NCI-H1092 (cell line): ENCODE measurements at places on chromosomes 6 and 20.

GRCh38 chr6:90976341-90976740, 389.5 kb upstream of the MAP3K7 start:
- DNase-seq = no peak

DNA sequence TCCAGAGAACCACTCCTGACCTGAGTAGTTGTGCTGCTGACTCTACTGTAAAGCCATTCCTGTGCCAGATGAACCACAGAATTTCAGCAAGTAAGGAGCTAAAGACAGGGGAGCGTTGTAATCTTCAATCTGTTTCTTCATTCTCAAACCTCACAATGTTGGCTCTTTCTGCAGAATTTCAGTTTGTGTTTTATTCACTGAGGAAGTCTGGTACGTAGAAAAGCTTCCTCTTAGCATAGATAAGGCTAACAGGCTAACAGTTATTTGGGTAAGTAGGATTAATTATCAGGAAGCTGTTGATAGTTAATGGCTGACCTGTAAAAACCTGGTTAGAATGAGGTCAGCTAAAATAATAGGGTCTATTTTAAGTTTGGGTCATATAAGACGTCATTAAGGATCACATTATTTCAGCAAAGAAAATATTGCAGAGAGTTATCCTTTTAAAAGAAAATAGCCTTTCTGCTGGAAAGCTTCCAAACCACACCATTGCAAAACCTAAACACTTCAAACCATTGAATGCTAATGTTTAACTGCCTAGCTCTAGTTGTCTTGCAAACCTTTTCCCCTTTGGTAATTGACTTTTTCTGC, 14.1 kb upstream of the TENT5A start:
- no peak for DNase-seq

GRCh38 chr20:62376112-62377063, 9.3 kb upstream of the LAMA5 start:
- no peak for DNase-seq

DNA sequence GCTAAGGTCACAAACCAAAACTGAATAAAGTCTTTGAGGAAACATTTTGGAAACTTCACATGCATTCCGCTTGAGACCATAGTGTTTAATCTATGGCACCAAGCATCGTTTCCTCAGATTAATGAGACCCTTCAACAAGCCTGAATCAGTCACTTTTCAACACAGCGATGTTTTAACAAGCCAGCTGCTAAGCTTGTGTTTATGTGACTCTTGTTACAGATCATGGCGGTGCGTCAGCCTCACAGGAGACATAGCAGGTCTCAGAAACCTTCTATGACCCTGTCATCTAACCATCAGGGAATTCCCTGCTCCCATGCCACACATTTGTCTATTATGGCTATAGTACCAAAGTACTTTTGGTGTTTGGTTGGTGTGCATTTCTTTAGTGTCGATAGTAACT, 57.2 kb downstream of the MTFR2 start:
- DNase-seq = no peak

DNA sequence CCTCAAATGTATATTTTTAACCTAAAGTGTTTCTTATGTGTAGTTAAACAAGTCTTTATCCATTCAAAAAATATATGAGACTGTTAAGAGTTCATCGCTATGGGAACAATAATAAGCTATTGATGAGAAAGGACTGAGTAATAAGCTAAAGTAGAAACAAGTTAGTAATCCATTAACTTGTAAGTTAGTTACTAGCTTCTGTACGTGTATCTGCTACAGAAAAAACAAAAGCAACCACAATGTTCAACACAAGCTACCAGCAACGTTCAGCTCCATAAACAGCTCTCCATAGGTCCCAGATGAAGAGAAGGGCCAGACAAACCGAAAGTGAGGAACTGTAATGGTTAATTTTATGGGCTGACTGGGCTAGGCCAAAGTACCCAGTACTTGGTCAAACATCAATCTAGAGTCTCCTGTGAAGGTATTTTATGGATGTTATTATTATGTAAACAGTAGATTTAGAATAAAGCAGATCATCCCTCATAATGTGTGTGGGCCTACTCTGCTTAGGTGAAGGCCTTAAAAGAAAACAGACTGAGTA, 33.8 kb upstream of the FAM135A start:
- no peak for DNase-seq

DNA sequence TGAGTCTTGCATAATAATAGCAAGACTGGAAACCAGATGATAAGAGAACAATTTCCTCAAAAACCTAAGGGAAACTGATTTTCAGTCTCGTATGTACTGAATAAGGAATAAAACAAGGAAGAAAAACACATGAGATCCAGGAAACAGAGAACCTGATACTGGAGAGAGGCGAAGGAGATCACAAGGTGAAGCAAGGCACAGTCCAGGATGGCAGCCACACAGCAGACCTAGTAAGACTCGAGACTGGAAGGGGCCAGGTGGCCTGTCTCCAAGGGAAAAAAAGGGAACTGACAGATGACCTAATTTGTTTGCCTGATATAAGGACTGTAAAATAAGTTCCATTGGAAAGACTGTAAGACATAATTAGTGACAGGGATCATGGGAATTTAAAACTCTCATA, 71.1 kb downstream of the TASP1 start:
- DNase-seq = no peak

- no peak for DNase-seq
These were observed 12.8 kb upstream of the NUP153 start for GRCh38 chr6:17719323-17720041.

DNA sequence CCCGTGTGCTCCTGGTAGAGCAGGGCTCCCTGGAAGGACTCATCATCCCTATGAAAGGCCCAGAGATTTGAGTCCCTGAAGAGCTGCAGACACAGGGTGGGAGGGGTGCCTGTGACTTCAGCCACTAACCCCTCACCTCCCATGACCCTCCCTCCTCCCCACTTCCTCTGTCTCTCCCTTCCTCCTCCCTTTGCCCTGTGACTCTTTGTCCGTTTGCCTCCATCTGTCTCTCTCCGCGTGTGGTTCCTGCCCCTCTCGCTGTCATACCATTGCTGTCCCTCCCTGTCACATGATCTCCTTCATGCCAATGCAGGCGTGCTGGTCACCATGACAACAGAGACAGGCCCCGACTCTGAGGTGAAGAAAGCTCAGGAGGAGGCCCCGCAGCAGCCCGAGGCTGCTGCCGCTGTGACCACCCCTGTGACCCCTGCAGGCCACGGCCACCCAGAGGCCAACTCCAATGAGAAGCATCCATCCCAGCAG, 19.0 kb downstream of the EPB41L1 start:
- no peak for DNase-seq

- DNase-seq = no peak
These were observed 91.5 kb upstream of the THBS2 start for GRCh38 chr6:169345146-169345545.

DNA sequence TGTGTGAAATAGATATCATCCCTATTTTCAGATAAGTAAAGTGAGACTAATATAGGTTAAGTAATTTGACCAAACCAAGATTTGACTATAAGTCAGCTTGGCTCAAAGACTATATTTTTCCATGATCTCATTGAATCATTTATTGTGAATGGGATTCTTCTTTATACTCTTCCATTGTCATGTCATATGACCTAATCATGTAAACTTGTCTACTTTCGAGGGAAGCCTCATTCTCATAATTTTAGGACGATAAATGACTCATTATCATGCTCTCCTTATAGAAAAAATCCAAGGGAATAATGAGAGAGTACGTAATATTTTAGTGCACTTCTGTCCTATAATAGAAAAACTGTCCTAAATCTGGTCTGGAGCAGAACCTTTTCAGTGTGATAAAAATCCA, 40.9 kb upstream of the CCN6 start:
- no peak for DNase-seq

- DNase-seq = no peak
These were observed 33.0 kb upstream of the GPR6 start for GRCh38 chr6:109945091-109945490.
